Activated CD4-positive, alpha-beta memory T cell treated with anti-CD3 and anti-CD28 coated beads for 36 hours (primary cell): ENCODE measurements at places on chromosomes 1 and 21.
A peak's percentile ranks its signal among the peaks of the same experiment; 100 is the strongest.

GRCh38 chr21:20004367-20004766 lies 993.8 kb upstream of the NCAM2 start:
- DNase-seq, result no peak

- DNase-seq, result no peak
Observed at GRCh38 chr1:26784023-26784871, 3.5 kb upstream of the PIGV start.

DNA sequence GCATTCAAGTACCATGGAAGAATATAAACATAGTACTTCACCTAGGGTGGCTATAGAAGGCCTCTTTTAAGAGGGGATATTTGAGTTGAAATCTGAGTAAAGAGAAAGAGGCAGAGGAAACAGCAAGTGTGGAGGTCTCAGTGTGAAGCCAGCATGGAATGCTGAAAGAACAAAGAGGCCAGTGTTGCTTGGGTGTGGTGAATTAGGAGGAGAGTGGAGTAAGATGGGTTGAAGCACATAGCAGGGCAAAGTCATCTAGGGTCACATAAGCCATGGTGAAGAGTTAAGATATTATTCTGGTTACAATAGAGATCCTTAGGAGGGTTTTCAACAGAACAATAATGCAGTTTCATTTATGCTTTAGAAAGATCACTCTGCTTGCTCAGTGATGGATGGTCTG lies 37.5 kb downstream of the C1orf141 start:
- no peak for DNase-seq

DNA sequence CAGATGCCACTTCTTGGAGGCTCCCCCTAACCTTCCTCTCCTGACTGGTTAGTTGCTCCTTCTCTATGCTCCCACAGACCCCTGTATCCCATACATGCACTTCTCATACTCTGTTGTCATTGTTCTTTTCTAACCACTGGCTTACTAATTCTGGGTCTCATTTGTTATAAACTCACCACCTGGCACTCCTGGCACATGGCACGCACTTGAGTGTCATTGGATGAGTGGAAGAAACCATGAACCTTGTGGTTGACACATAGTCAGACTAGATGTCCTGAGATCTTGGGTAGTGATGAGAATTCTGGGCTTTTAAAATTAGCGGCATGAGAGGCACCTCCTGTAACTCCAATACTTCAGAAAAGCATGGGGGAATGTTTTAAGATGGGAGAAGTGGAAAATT lies 49.3 kb downstream of the TRIM62 start:
- peak; percentile 41 for DNase-seq

- DNase-seq, result no peak
Observed at GRCh38 chr1:192529811-192530210, 45.8 kb upstream of the RGS1 start.

DNA sequence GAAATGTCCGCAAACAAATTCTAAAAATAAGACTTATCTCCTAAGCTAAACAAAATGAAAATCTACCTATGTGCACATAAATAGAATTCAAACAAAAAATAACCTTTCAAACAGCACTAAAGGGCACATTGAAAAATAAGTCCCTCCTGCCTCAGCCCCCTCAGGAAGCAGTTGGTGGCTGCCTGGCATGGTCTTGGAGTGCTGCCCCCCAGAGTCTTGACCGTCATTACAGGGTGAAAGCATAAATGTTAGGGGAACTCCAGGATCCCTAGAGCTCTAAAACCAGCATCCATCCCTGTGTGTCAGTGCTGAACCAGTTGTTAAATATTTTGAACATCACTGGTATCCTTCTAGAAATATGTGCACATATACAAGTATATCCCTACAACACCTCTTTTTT lies 6.5 kb upstream of the NPL start:
- no peak for DNase-seq

DNA sequence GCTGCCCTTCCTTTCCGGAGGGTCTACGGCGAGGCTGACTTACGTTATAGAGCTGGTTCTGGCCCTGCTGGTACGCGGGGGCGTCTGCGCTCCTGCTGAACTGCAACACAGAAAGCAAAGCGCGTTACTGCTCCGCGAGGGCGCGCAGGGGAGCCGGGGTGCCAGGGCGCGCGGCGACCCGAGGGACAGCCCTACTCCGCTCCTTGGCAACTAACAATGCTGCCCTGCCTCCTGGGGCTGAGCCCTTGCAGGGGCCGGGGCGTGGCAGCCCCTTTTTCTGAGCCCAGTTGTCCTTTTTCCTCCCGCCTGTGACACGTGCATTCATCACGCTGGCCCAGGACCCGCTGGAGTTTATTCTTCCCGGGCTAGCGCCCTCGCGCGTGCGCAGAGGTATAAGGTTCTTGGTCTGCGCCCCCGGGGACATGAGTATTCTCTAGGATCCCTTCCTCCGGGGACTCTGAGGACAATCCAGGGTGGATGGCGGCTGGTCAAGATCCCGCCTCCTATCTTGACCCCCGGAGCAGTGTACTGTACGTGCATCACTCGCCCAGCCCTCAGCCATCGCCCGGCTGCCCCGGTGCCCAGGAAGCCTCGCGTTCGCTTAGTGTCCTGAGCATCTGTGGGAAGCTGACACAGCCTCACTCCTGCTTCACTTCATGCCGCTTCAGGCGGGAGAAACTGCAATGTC lies 78.9 kb downstream of the CD247 start:
- DNase-seq, result no peak

DNA sequence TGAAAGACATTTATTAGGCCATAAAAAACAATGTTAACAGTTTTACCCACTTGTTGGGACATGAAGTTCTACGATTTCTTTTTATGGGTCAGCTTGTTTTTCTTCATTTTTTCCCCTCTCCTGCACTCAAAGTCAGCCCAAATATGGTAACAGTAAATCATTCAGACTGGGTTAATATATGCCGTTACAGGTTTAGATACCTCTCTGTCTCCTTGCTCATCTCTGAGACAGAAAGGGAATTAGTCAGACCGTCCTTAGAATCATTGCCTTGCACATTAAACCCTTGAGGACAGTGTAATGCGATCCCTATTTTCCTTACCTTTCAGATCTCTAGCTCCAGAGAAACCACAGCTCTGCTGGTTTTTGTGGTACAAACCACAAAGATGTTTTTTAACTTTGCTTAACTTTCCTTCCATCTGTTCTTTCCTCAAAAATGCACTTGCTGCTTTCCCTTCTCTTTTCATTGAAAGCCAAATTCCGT lies 613.3 kb downstream of the PLPP3 start:
- no peak for DNase-seq

DNA sequence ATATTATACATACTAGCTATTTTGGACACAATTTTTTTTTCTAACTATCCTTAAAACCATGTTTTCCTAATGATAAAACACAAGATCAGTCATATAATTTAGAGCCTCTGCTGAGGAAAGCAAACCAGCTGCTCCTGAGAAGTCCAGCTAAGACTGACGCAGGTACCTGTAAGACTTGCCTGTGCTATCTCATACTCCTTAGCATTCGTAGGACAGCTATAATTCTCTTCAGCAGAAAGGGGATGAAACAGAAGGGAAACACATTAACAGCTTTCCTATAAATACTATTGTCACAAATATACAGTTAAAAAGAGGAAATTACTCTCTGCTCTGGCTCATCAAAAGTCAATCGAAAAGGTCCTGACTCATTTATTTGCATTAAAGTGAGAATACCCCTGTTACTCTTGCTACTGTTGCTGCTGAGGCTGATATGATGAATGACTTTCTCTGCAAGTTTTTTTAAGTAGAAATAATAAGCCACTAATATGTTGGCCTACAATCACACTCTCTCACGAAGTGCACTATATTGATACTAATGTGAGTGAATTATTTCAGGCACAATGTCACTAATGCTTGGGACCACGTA lies 757.1 kb downstream of the KCNT2 start:
- no peak for DNase-seq

- DNase-seq, result no peak
Observed at GRCh38 chr1:228666686-228667623, 68.3 kb upstream of the RHOU start.
